Fibroblast of villous mesenchyme (primary cell): ENCODE measurements at places on chromosomes 13 and 19. TPM values are rescaled to one million over a fixed set of nuclear protein-coding genes. Genes with fewer than 3 reads are reported as not detected.
A peak's percentile ranks its signal among the peaks of the same experiment; 100 is the strongest.

Gene BLVRB
- total RNA-seq = 33.7 and 64.7 TPM in 2 replicates

DNA sequence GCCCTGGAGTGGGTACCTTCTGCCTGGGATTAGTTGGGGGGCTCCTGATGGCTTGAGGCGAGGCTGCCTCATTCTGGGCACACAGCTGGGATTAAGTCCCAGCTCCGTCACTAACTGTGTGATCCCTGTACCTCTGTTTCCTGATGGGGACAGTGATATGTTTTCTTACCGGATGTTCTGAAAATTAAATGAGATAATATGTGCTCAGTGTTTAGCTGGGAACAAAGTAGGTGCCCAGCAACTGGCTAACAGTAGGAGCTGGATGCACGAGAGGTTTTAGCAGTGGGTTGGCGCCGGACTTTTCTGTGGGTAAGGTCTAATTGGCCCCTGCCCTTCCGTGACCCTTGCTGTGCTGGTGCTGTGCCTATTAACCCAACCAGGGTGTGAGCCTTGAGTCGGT lies 203.4 kb downstream of the URI1 start:
- DNase-seq = no peak

DNA sequence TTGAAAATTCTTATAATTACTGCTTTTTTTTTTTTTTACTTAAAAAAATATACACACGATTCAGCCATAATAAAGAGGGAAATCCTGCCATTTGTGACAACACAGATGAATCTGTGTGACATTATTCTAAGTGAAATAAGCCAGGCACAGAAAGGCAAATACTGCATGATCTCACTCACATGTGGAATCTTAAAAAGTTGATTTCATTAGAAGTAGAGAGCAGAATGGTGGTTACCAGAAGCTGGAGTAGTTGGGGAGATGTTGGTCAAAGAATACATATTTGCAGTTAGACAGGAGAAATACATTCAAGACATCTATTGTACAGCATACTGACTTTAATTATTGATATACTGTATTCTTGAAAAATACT lies 116.2 kb downstream of the KLF12 start:
- DNase-seq = no peak

DNA sequence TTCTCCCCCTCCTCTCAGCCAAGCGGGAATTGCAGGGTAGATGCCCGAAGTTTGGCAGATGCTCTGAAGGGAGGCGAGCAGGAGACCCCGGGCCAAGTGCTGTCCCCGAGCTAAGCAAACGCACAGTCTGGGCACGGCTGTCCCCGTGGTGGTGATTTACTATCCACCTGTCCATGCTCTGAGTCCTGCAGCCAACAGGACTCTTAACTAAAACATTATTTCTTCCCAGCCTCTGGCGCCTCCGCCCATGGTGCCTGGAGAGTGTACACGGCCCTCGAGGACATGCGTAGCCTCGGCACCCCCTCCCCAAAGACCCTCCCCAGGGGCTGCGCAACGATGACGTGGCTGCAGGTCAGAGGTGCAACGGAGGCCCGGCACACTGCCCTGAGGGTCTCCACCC lies 7.6 kb downstream of the TINCR start:
- DNase-seq = no peak

Gene ZFP28
- 6.1 and 12.1 TPM in 2 replicates for total RNA-seq

Gene LRRC63
- under 0.01 TPM in 1 of 2 replicates, not detected in the other for total RNA-seq

Gene TMPRSS9
- total RNA-seq = not detected in 2 replicates

Gene LILRB2
- not detected in 2 replicates for total RNA-seq

- peak; percentile 30 for DNase-seq
Measured at GRCh38 chr19:44585371-44586133, 27.8 kb upstream of the IGSF23 start.

GRCh38 chr13:106376401-106377112 lies 158.9 kb downstream of the EFNB2 start:
- peak; percentile 91 for DNase-seq

- peak; percentile 6 for DNase-seq
Measured at GRCh38 chr13:87671031-87671752, at the start of gene SLITRK5. Gene SLITRK5, plus strand, starts transcription at chr13:87671371. Its CDS starts 4,018 bp downstream, at chr13:87675389.

DNA sequence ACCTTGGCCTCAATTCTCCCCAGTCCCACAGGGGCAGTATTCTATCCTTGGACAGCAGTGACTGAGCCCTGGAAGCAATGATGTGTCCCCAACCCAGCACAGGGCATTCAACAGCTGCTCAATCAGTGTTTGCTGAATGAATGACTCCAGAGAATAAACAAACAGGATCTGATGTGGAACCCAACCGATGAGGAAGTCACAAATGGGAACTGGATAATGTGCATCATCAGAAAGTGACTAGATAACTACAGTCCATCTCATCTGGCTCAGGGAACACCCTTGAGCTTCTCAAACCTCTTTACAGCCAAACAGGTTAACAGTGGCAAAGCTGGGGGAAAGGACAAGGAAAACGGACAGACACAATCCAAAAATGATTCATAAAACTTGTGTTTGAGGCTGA lies 8.2 kb downstream of the SLC25A30 start:
- no peak for DNase-seq

DNA sequence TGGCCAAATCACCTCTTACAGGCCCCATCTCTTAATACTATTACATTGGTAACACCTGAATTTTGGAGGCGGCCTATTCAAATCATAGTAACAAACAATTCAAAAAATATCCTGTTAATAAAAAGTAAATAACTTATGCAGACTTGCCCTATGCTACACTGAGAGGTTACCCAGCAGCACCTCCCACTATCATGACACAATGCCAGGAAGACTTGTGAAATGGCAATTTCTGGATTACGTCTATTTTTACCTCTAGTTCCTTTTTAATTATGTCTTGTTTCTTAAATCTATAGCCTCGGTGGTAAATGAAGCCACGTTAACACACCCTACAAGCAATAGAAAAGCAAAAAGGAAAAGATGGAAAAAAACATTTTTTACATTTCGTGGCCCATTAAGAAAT lies 6.2 kb upstream of the DZIP1 start:
- no peak for DNase-seq

DNA sequence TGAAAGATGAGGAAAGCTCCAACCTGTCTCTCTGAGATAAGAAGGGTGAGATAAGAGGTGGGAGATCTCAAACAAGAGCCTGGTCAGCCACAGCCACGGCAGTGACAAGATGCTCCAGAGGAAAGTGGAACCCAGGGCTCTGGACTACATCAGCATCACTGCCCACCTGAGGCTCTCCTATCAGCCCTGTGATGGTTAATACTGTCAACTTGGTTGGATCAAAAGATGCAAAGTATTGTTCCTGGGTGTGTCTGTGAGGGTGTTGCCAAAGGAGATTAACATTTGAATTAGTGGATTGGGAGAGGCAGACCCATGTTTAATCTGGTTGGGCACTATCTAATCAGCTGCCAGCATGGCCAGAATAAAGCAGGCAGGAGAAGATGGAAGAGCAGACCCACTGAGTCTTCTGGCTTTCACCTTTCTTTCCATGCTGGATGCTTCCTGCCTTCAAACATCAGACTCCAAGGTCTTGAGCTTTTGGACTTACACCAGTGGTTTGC lies 476.6 kb upstream of the NBEA start:
- DNase-seq = no peak

GRCh38 chr13:97506511-97506910 lies 72.5 kb downstream of the RAP2A start:
- DNase-seq = peak; percentile 91

DNA sequence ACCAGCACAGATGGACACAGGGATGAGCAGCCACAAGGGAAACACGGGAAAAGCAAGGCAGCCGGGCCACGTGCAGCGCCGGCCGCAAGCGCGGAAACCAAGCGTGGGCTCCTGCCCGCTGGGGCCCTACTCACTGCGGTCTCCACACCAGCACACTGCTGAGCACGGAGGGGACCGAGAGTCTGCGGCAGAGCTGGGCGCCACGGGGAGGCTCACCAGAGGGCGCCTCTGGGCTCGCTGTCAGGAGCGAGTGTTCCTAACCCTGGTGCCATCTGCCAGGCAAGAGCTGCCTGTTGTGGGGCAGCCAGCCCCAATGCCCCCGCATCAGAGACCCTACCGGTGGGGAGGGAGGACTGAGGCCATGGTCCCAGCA lies 26.5 kb downstream of the MPND start:
- peak; percentile 45 for DNase-seq

- DNase-seq = peak; percentile 27
Measured at GRCh38 chr13:106986033-106986484, 418.1 kb upstream of the ARGLU1 start.

- no peak for DNase-seq
Measured at GRCh38 chr13:80946008-80946802, 605.3 kb upstream of the SPRY2 start.

DNA sequence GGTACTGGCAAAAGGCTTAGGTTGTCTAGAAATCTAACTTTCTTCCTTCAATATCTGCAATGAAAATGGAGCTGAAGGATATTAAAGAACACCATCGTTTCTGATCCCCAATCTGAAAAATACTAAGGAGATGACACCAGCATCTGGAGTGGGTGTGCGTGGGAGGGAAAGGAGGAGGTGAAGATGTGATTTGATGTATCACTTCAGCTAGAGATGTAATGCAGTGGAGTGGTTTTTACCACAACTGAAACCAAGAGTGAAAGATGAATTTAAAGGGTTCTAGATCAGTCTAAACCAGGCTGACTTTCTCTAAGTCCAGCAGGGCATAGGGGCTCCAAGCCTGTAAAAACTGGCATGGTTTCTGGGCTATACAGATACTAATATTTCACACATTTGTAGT lies 148.4 kb downstream of the AKAP11 start:
- no peak for DNase-seq

DNA sequence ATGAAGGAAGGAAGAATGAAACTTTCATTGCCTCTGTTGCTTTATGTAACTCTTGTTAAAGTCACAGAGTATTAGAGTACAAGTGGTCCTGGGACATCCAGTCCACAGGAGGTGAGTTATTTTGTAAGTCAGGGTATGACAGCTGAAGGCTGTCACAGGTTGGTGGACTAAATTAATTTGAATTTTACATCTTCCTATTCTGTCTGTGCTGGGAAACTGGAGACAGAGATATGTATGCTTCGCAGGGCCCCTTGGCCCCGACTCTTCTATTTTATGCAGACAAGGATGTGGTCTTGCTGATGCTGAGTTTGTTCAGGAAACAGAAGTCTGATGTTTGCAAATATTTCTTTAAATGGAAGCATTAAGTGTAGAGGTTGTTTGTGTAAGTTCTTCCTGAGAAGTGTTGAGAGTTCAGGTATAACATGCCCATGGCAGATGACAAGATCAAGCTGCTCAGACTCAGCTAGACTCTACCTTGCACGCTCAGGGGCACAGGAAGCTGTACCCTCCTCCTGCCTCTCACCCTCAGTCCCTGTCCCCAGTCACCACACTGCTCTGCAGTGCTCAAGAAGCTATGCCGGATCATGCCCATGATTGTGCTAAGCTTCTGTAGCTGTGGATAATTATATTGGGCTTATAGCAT lies 23.4 kb downstream of the RASL11A start:
- DNase-seq = no peak
